ENCODE measurements at places on chromosomes 6 and 20.

DNA sequence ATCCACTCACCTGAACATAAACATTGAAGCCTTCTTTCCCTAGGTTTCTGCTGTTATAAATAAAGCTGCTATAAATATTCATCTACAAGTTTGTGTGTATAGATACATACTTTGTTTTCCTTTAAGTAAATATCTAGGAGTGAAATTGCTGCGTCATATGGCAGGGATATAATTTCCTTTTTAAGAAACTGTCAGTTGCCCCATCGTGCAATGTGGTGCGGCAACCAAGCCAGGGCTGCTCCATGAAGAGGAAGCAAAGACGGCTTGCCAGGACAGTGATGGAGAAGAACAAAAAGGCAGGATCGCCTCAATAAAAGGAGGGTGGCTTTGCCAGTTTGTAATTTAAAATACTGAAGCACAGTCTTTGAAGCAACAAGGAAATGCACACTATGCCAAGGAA lies 36.6 kb downstream of the CITED2 start:
- DNase-seq = no peak

DNA sequence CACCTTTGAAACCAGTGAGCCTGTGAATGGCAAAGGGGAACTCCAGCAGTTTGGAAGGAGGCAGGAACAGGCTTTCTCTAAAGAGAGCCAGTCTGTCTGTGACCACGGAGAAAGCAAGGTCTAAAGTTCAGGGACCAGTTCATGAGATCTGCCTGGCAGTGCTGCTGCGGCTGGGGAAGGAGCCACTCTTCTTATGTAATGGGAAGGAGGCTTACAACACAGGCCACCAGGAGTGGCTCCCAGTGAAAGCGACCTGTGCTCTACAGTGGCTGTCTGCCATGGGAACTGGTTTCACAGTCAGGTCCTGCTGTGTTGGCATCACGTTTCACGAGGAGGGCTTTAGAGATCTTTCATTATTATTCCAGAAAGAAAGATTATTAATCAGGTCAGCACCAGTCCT lies 291.9 kb upstream of the PRDM1 start:
- DNase-seq = peak; percentile 26

DNA sequence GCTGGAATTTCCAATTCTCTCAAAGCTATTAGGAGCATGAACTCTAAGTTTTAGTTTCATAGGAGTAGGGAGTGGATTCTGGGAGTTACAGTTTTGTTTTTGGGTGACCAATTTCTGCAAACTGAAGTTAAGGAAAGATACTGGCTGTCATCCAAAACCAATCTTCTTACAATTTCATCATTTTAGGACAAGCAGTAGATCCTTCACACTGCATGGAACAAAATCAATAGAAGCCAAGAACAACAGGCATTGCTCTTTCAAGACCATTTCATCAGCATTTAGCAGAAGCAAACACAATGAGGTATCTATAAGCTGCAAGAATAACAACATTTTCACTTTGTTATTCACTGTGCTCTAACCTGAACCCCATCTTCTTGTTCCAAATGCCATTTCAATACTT lies 173.0 kb downstream of the GMDS start:
- DNase-seq = no peak

GRCh38 chr6:149107520-149107919 lies 210.0 kb upstream of the TAB2 start:
- no peak for DNase-seq

DNA sequence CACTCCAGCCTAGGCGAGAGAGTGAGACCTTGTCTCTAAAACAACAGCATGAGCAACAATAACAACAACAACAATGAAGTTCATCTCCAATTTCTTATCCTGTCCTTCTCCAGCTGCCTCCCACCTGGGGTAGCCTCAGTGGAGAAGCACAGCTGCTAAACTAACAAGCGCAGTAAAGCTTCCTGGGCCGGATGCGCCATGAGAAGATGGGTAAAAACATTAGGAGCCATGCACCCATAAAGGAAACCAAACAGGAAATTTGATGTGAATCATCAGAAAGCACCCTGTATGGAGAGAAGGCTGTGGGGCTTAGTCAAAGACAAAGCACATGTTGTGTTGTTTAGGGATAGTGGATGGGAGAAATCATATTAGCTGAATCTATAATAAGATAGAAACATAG lies 61.1 kb upstream of the CCN6 start:
- no peak for DNase-seq

DNA sequence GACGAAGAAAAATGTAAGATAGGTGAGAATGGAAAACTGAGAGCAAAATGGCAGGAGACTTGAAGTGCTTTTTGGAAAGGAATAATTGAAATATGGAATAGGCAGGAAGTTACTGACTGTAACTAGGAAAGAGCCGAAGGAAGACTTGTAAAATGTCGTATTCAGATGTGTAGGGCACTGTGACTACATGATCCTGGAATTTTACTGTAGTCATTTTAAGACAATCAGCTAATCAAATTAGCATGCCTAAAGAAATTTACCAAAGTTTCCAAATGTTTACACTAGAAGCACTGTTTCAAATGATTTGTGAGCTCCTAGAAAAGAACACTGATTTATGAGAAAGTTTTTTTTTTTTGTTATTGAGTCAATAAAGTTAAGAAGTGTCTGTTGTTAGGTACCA lies 21.2 kb upstream of the ADIG start:
- DNase-seq = no peak

DNA sequence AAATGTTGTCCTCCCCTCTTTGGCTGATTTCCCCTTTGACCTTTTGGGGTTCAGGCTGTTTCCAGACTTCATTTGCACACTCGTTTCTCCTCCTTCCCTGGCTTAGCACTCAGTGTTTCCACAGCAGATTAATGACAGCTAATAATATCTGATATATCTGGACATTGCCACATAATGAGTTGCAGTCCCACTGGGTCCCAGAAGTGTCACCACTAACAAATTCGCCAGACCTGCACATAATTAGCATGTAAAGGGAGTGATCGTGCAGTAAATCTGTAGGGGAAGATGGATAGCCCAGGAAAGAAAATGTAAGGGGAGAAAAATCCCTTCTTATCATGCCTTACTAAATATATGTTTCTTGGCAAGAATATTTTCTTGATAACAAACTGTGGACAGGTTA lies 922.1 kb downstream of the TFAP2A start:
- DNase-seq = no peak

GRCh38 chr20:45581702-45582101 lies 2.6 kb upstream of the WFDC8 start:
- no peak for DNase-seq

GRCh38 chr6:44635486-44635885 lies 248.0 kb downstream of the CDC5L start:
- no peak for DNase-seq

GRCh38 chr6:166003569-166003968 lies 164.1 kb downstream of the TBXT start:
- DNase-seq = no peak

DNA sequence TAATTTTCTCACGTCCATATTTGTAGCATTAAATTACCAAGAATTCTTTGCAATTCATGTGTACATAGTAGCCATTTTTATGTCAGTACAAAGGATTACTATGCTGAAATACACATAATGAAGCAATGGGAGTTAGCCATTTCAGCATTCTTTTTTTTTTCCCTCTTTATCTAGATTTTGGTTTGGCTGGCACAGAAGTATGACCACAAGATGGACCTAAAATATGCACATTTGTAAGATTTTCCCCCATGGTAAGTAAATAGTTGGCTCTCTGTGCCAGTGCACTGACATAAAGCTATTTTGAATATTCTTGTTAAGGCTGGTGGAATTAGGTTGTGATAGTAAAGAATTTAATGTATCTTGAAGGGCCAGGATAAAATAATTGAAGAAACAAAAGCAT lies 486.1 kb upstream of the BTBD3 start:
- no peak for DNase-seq

GRCh38 chr6:93235775-93236174 lies 183.6 kb downstream of the EPHA7 start:
- no peak for DNase-seq

DNA sequence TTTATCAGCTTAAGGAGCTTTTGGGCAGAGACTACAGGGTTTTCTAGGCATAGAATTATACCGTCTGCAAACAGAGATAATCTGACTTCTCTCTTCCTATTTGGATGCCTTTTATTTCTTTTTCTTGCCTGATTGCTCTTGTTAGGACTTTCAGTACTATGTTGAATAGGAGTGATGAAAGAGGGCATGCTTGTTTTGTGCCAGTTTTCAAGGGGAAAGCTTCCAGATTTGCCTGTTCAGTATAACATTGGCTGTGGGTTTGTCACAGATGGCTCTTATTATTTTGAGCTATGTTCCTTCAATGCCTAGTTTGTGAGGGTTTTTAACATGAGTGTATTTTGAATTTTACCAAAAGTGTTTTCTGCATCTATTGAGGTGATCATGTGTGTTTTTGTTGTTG lies 192.8 kb upstream of the PHACTR1 start:
- DNase-seq = no peak

- no peak for DNase-seq
Measured at GRCh38 chr6:19731282-19731681, 105.9 kb upstream of the ID4 start.

DNA sequence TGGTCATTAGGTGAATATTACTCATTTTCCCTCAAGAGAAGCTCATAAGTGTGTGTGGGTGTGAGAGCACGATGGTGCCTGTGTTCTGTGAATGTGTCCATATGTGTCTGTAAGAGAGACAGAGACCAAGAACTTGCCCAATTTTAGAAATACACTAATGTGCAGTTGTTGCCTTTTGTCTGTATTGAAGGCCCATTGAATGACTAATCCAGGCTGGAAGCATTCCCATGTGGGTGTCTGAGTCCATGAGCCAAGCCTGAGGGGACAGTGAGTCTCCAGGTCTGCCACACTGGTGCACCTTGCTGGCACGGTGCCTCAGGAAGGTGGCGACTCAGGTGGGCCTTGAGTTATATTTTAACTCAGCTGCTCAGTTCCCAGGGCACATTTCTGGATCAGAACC lies 25.5 kb upstream of the ASXL1 start:
- DNase-seq = no peak

DNA sequence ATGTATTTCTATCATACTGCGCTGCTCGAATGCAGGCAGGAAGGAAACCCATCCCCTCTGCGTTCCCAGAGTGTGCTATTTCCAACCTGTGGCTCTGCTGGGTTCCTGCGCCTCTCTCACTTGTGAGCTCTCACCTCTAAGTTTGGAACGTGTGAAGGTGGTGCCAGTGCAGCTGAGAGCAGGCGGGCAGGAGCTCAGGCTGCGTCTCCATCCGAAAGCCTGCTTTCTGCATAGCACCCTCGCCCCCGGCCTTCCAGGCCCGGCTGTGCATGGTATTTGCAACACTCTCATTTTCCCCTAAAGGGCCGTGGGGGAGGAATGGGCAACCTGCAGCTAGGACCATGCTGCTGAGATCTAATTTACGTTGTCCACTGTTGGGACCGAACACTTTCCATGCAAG lies 288.0 kb upstream of the TSHZ2 start:
- no peak for DNase-seq

DNA sequence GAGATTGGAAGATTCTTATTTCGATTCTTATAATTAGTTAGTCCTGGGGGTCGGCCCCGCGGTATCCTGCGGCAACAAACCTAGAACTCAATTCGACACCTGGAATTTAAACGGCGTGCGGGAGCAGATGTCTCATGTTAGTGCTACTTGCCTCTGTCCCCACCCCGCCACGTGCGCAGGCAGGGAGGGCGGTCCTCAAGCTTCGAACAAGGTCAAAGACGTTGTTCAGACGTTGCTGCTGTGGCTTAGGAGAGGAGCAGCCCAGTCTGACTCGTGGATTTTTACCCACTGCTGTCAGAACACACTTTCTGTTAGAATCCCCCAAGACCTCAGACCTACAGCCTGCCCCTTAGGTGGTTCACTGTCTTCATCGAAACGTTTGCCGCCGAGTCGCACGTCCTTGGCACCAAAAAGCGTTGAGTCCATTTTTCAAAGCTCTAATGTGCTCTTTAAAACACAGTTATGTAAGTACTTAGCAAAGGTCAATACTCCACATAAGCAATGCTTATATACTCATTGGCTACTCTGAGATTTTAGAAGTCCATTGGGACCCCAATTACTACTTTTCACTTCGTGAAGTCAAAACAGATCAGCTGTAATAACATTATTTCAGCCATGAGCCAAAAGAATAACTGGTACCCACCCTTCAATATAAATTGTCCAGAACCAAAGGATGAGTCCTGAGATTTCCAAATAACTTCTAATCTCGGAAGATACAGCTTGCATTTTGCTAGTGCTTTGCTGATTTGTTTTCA lies 2.7 kb upstream of the C6orf62 start:
- DNase-seq = no peak

DNA sequence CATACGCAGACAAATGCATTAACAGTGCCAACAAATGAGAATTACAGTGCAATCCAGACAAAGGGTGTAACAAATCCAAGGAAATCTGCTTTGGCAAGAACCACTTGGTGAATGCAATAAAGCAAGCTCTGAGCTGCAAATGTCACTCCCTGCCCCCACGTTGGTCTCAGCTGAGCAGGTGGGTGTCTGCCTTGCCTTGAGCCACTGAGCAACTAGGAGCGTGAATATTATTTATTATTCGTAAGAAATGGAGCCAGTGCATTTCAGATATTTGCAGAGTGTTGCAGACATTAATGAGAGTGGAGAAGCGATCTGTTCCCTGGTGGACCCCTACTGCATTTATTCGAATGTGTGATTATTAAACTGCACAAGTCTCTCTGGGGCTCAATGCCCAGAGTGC lies 36.6 kb upstream of the F13A1 start:
- no peak for DNase-seq

GRCh38 chr20:11143481-11143880 lies 469.7 kb upstream of the JAG1 start:
- no peak for DNase-seq

DNA sequence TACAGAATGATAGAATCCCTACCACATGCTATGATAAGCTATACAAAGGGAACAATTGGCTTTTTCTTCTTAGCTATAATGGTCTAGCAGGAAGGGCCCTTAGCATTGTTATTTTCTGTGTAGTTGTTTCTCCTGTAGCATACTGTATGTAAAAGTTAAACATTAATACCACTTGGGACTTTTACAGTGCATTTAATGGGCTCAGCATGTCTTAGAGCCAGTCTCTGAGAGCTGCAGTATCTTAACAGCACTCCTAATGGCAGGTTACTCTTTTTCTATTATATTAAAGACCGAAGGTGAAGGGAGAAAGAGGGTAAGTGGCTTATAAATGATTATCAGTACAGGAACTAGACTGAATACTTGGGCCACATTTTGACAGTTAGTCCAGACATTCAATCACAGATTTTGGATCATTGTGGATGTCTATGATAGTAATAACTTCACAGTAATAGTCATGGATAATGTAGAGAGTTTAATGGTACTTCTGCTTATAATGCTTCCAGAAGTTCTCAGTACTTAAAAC lies 290.7 kb downstream of the PHF3 start:
- no peak for DNase-seq

DNA sequence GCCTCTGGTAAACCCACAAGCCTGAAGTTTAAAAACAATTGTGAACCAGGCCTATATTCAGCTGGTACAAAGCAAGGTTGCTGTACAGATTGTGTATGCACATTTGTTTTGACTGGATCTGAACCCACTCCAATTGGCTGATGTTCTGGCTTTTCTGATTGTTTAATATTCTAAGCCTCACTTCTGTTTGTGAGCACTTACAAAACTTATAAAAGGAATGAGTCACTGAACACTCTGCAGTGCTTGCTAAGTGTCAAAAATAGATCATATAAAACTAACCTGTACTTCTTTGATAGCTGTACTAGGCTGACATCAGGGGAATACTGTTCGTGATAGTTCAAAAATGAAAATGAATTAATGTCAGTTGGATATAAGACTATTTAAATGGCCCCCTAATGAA lies 12.1 kb downstream of the COL21A1 start:
- no peak for DNase-seq

- no peak for DNase-seq
Measured at GRCh38 chr6:149987602-149988107, 23.9 kb downstream of the ULBP1 start.
